ENCODE measurements at places on chromosomes 7 and 10.

DNA sequence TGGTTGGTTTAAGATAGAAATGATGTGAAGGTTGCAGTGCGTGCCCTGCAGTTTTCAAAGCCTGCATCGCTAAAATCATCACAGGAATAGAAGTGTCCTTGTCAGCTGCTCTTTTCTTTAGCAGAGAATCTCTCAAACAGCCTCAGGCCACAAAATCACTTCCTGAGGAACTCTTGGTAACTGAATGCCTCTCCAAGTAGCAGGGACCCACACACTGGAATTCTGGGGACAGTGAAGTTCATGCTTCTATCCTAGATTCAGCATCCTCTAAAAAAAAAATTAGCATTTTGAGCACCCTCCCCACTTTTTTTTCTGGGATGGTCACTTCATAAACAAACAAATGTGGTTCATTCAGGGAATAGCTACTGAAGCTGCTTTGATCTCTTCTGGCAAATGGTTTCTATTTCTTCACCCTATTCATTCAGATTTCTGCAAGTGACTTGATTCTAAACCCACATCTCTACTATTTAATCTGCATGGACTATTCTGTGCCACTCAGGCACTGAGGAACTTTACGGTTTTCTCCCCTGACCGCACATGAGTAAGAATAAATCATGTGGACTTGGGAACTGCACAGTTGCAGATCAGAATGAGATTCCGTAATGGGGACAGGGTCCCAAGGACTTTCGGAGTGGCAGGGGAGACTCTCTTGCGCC, 306.9 kb downstream of the FRMD4A start:
- DNase-seq = no peak

DNA sequence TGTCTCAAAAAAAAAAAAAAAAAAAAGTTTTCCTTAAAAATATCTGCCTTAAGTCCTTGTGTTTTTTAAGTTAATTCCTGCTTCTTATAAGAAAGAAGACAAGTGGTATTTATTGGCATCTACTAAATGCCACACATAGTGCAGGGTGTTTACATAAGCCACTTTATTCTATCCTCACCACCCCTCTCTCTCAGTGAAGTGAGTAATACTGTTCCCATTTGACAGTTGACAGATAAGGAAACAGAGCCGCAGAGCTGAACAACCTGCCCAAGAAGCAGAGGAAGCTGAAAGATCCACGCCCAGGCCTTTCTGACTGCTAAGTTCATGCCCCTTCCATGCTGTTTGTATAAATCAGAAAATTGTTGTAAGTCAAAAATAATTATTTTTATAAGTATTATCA, 54.1 kb downstream of the ABLIM1 start:
- no peak for DNase-seq

DNA sequence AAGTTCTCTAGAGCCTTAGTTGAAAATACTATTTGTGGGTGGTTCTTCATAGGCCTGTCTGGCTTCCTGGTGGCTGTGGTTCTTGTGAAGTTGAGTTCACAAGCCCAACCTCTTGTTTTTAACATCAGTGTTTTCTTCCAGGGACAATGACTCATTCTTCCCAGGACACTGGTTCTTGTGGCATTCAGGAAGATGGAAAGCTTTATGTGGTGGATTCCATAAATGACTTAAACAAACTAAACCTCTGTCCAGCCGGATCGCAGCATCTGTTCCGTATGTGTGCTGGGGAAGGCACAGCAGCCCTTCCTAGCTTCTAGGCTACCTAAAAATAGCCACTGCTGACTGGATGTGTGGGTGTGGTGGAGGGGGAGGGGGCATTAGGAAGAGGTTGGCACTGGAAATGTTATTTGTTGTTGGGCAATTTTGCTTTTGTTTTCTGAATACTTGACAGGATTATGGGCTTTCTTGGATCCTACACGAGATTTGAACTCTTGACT, 3.9 kb downstream of the LSMEM1 start:
- no peak for DNase-seq

GRCh38 chr7:55478700-55479099, 93.6 kb downstream of the VOPP1 start:
- no peak for DNase-seq

- no peak for DNase-seq
Measured at GRCh38 chr10:17059197-17059688, 70.4 kb downstream of the CUBN start.

DNA sequence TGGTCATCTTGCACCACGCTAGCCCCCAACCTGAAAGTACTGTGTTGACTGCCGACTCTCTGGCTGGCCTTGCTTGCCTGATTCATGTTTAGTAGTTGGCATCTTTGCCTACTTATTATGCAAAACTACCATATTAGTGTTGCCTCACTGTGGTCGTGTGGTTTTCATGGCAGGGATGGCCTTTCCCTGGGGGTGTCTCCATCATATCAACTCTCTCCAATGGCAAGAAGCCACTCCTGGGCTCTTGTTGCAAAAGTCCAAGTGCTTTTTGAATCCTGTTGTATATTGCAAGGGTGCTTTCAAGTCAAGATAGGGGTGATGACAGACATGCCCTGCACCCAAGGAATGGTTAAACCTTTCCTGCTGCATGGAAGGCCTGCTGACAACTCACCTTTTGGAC, 39.4 kb downstream of the ABLIM1 start:
- no peak for DNase-seq

GRCh38 chr10:9342885-9343570, 1288.5 kb downstream of the GATA3 start:
- no peak for DNase-seq

GRCh38 chr10:35400595-35401268, 64.4 kb downstream of the CCNY start:
- DNase-seq = no peak

DNA sequence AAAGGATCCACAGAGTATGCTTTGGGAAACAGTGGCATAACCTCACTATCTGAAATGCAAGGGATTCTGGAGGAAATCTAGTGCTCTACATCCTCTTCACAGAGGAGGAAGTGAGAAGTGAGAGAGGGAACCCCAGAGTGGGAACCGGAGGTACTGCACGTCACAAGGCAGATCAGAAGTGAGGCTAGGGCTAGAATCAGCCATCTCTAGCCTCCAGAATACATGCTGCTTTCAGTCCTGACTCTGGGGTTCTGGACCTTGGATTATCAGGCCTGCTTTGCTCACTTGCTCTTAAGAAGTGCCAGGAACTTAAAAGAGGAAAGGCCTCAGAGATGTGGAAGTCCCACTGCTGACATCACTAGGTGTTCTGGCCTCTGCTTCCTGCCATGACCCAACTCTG, 25.7 kb downstream of the ZNF503 start:
- no peak for DNase-seq

DNA sequence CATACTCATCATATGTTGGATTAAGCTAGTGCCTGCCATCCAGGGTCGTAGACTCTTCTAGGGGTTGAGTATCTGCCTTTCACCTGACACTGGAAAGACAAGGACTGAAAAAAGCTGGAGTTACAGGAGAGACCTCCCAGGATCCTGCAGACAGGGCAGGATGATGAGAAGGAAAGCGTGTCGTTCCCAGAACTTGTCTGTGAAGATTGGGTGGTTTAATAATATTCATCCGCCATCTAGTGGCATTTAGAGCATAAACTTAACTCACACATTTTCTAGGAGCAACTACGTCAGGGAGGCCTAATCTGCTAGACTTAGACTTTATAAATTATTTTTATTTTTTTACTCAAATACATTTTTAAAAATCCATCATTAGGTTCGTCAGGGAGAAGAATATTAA, 59.6 kb downstream of the ADRB1 start:
- DNase-seq = no peak

DNA sequence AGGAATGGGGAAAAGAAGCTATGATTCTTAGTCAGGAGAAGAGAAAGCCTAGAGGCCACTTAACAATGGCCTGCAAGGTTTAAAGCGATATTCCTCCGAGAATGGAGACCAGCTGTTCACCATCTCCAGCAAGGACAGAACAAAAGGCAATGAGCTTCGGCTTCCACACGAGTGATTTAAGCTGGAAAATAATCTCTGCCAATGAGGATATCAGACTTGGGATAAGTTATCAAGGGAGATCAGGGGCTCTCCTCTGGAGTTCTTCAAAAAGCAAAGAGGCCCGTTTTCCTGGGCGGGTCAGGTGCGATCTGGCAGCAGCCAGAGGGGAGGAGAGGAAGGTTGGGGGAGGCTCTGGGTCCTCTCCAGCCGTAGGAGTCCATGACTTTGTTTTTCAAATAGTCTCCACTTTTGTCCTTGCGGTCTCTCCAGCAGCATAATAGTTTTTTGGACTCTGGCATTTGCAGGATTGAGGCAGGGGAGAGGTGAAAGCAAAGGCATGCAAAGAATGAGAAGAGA, 211.3 kb downstream of the SKIDA1 start:
- no peak for DNase-seq

- no peak for DNase-seq
Measured at GRCh38 chr10:52525761-52526160, 211.7 kb downstream of the DKK1 start.

DNA sequence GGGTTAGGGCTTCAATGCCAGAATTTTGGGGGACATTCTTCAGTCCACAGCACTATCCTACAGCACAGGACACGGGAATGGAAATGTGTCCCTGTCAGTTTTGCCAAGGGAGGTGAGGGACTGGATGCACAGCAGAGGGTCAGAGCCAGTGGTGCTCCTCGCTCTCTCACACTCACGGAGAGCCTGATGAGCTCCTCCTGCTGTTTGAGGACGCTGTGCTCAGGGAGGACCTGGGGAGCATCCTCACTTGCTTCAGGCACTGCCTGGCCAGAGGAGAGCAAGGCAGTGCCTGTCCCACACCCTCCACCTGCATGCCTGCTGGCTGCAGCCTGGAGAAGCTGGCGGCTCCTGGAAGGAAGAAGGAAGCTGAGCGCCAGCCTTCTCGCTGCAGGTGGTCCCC, 58.6 kb downstream of the RAMP3 start:
- DNase-seq = no peak

DNA sequence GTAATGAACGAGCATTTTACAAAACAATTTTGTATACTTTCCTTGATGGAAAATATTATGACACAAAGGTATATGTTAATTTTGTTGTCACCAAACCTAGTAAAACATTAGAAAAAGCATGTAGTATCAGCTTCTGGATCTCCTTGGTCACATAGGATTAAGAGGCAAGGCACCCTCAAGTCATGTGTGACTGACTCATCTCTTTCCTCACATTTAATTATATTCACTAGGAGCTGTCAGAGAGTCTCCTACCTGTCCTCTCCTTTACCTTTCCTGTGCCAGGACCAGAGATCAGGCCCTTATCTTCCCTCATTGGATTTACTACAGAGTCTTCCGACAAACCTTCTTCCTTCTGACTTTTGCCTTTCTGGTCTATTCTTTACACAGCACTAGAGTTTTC, 111.3 kb upstream of the RPA3 start:
- DNase-seq = no peak

- no peak for DNase-seq
Measured at GRCh38 chr10:45441239-45442190, 67.5 kb downstream of the ALOX5 start.

GRCh38 chr10:112115781-112116385, 67.7 kb downstream of the GPAM start:
- DNase-seq = no peak

DNA sequence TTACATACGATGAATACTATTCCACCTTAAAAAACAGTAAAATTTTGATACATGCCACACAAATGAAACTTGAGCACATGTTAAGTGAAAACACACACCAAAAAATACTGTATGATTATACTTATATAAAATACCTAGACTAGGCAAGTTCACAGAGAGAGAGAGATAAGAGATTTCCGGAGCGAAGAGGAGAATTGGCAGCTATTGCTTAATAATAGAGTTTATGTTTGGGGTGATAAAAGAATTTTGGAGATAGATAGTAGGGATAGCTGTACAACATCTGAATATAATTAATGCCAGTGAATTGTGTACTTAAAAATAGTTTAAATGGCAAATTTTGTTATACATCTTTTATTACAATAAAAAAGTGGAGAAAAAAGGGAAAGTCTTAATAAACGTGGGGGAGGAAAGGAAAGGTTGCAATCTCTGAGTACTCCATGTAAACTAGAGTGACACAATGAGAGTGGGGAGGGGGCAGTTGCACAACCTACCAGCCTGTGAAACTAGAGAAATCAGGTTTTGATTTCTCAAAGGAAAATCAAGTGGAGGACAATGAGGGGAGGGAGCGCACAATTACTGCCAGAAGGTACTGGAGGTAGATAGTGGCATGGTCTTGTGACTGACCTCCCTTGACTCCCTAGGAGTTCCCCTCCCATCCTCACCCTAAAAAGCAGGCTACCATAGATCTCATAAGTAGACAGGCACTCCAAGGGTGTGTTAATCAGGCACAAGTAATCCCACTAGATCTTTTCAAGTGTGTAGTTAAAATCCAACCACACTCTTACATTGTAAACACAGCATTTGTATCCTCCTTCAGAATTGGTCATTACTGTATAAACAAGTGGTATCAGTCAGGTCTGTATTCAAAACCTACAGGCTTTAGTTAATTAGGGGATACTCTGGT, 31.6 kb upstream of the ANK3 start:
- no peak for DNase-seq

- DNase-seq = no peak
Measured at GRCh38 chr10:118633786-118634185, 38.3 kb upstream of the PRLHR start.

GRCh38 chr10:58030208-58030607, 237.5 kb downstream of the IPMK start:
- no peak for DNase-seq

DNA sequence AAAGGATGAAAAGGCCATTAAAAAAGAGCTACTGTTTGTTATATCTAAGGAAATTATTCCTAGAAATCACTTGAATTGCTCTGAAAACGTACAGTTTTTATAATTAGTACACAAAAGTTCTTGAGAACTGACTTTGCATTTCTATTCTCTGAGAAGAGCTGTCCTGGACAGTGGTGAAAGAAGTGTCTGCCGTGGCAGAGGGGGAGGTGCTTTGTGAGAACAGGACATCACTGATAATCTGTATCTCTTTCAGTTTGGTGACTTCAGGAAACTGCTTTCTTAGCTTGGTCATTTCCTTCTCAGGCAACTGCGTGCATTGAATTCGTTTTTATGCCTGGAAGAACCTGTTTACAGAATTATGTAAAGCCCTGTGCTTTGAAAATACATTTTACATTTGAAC, 52.1 kb downstream of the POLL start:
- DNase-seq = no peak

DNA sequence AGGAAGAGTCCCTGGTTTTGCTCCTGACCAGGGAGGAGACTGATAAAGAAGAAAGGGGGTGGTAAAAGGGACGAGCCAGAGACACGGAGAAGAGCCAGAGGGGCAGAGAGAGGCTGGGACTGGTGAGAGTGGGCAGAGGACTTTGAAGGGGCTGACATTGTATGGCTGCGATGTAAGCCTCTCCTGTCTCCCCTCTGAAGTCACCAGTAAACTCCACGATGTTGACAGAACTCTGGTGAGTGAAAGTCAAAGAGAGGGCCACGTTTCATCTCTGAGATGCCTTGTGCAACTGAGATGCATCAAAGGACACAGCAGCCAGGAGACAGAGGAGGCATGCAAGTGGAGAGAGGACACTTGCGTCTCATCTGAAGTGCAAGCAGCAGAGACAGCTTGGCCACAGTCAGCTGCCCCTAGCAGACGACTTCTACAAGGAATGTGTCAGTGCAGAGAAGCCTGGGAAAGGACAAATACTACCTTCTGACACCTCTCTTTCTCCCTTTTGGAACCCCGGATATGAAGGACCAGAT, 54.3 kb downstream of the SMKR1 start:
- no peak for DNase-seq

- DNase-seq = no peak
Measured at GRCh38 chr10:82277591-82277990, 402.6 kb downstream of the NRG3 start.

Data from activated B cell treated with CpG ODN at 0.5 μM for 24 hours (primary cell).